Naive thymus-derived CD4-positive, alpha-beta T cell (primary cell): ENCODE measurements at places on chromosomes 6 and 20.

- H3K27me3 ChIP-seq = no peaks in the 10 kb centered on the region
- no peak overlapping the region for H3K4me3 ChIP-seq
- H3K36me3 ChIP-seq = peaks cover 4% of the 10 kb centered on the region
- peaks cover 19% of the 10 kb centered on the region for H3K4me1 ChIP-seq
- H3K27ac ChIP-seq = no peak overlapping the region
Measured at GRCh38 chr6:44268095-44268628, 2.1 kb upstream of the TMEM151B start.

DNA sequence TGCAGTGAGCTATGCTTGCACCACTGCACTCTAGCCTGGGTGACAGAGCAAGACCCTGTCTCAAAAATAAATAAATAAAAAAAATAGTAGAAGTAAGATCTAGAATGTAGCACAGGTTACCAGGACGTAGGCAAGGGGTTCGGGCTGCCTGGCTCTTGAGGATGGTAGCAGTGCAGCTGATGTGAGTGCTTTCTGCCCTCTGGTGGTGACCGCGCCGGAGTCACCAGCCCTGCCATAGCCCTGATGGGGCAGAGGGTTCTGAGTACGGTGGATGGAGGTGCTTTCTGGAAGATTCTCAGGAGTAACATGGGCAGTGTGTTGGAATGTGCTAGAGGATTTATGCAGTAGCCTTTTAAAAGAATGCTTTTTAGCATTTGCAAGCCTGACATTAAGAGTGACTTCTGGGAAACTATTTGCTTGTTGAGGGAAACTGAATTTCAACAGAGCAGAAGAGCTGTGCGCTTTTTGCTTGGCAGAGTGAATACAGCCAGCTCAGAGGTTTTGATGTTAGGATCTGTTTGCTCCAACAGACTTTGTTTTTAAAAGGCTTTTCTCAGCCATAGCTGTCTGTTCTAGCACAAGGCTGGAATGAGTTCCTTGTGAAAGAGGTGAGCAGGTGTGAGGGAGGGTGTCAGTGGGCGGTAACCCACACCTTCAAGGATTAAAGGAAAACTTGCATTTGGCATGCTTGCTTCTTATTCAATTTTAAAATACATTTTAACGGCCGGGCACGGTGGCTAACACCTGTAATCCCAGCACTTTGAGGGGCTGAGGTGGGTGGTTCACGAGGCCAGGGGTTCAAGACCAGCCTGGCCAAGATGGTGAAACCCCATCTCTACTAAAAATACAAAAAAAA is 65.9 kb downstream of the PTPN1 start:
- H3K27me3 ChIP-seq = no peaks in the 10 kb centered on the region
- no peaks in the 10 kb centered on the region for H3K4me1 ChIP-seq
- no peak overlapping the region for H3K27ac ChIP-seq
- peaks cover 31% of the 10 kb centered on the region for H3K36me3 ChIP-seq

DNA sequence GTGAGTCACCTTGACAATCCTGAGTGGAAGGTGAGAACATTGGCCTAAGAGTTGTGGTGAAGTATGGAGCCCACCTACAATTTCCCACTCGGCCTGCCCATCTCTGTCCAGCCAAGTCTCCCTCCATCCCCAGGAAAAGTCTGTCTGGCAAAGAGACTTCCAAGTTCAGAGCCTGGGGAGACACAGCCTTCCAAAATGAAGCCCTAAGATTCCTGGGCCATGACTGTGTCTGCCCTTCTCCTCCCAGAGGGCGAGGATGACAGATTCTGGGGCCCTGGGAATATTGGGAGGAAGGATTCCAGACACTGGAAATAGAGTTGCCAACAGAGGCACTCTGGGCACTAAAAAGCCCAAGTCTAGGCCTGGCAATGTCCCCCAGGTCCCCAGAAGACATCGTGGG is 176.8 kb downstream of the NFATC2 start:
- H3K27ac ChIP-seq = no peak overlapping the region
- no peaks in the 10 kb centered on the region for H3K36me3 ChIP-seq
- DNase-seq = no peak
- no peaks in the 10 kb centered on the region for H3K27me3 ChIP-seq

DNA sequence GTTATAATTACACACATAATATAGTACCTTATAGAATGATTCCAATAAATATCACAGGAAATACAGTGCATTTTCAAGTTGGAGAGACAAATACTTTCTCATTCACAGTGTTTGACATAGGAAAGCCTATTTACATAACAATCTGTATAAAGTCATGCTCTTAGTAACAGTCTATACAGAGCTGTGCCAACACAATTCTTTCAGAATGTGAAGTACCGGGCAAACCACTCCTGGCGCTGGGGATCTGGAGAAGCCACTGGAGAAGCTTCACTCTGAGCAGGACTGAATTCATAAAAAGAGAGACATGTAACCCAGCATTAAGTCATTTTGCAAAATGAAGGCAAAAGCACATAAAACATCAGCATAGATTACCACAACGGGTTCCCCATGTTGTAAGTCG is 24.9 kb upstream of the MCM9 start:
- H3K4me1 ChIP-seq = no peaks in the 10 kb centered on the region
- no peak overlapping the region for H3K4me3 ChIP-seq
- no peaks in the 10 kb centered on the region for H3K36me3 ChIP-seq
- H3K27me3 ChIP-seq = no peaks in the 10 kb centered on the region
- H3K27ac ChIP-seq = no peak overlapping the region

- H3K27me3 ChIP-seq = no peaks in the 10 kb centered on the region
- H3K4me3 ChIP-seq = no peak overlapping the region
- no peak overlapping the region for H3K27ac ChIP-seq
- H3K36me3 ChIP-seq = no peaks in the 10 kb centered on the region
- no peaks in the 10 kb centered on the region for H3K4me1 ChIP-seq
- DNase-seq = no peak
Measured at GRCh38 chr6:73719046-73719445, 23.0 kb downstream of the CD109 start.

GRCh38 chr6:104227508-104227907 is 632.2 kb downstream of the HACE1 start:
- H3K4me3 ChIP-seq = no peak overlapping the region
- H3K27me3 ChIP-seq = no peaks in the 10 kb centered on the region
- no peaks in the 10 kb centered on the region for H3K36me3 ChIP-seq
- no peaks in the 10 kb centered on the region for H3K4me1 ChIP-seq
- no peak overlapping the region for H3K27ac ChIP-seq
- DNase-seq = no peak

DNA sequence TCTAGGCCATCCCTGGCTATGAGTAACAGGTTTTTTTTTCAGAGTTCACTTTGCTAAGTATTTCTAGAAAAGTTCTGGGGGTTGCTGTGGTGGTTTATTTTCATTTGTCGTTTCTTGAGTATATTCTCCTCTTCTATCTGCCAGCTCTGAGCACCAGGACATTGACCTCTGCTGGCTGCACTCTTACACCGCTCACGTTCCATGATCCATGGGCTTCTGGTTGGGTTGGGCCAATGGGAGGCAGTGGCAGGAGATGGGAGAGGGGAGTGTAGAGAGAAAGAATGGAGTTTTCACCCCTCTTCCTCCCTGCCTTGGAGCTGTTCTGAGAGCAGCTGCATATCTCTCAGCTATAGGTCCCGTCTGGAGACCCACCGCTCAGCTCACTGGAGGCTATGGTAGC is 161.0 kb upstream of the ATXN1 start:
- H3K27ac ChIP-seq = no peak overlapping the region
- H3K36me3 ChIP-seq = no peaks in the 10 kb centered on the region
- H3K4me1 ChIP-seq = no peaks in the 10 kb centered on the region
- no peak overlapping the region for H3K4me3 ChIP-seq
- DNase-seq = no peak

GRCh38 chr6:82178077-82178758 is 69.3 kb downstream of the IBTK start:
- DNase-seq = no peak
- peaks cover 21% of the 10 kb centered on the region for H3K36me3 ChIP-seq
- H3K27ac ChIP-seq = no peak overlapping the region
- H3K27me3 ChIP-seq = no peaks in the 10 kb centered on the region
- H3K4me3 ChIP-seq = no peak overlapping the region
- no peaks in the 10 kb centered on the region for H3K4me1 ChIP-seq

- no peaks in the 10 kb centered on the region for H3K36me3 ChIP-seq
- no peaks in the 10 kb centered on the region for H3K4me1 ChIP-seq
- no peak for DNase-seq
- no peaks in the 10 kb centered on the region for H3K27me3 ChIP-seq
Measured at GRCh38 chr20:916825-917224, 691 bp upstream of the ANGPT4 start.

DNA sequence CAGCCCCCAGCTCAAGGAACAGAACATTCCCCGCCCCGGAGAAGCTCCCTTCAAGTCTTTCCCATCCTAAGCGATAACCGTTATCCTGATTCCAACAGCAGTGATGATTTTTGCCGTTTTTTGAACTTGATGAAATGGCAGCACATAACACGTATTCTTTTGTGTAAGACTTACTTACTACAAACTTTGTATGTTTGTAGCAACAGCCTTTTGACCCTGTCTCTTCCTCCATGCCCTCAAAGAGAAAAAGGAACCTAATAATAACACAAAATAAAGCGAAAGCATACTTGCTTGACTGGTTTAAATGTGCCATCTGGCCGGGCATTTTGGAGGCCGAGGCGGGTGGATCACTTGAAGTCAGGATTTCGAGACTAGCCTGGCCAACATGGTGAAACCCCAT is 26.4 kb upstream of the SLC9A8 start:
- no peaks in the 10 kb centered on the region for H3K4me1 ChIP-seq
- no peak overlapping the region for H3K27ac ChIP-seq
- no peaks in the 10 kb centered on the region for H3K27me3 ChIP-seq
- H3K4me3 ChIP-seq = no peak overlapping the region
